ENCODE measurements at places on chromosomes 6 and 20.

DNA sequence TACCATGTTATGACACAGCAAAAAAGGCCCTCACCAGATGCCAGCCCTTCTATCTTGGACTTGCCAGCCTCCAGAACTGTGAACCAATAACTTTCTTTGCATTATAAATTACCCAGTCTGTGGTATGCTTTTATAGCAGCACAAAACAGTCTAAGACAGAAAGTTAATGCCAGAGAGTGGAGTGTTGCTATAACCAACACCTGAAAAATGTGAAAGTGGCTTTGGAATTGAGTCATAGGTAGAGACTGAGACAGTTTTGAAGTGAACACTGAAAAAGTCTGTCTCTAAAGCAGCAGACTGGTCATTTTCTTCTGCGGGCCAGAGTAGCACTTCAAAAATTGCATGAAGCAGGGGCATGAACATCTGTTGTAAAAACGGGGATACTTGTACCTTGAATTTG, 28.0 kb upstream of the ASIP start:
- no peak for DNase-seq

DNA sequence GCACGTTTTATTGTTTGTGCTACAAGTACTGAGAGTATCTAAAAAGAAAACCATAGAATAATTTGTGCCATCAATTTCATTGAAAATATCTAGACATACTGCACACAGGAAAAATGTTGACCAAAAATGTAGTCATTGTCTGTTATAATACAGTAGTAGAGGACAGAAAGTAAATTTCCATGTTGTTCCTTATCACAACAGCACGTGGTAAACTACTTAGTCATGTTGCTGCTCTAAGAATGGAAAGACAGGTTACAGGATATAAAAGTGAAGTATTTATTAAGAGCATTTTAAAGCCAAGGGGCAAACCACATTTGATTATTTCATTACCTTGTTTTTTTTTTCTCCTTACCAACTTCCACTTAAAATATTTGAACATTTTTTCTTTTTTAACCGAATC, 89.0 kb upstream of the CEP85L start:
- DNase-seq = no peak

DNA sequence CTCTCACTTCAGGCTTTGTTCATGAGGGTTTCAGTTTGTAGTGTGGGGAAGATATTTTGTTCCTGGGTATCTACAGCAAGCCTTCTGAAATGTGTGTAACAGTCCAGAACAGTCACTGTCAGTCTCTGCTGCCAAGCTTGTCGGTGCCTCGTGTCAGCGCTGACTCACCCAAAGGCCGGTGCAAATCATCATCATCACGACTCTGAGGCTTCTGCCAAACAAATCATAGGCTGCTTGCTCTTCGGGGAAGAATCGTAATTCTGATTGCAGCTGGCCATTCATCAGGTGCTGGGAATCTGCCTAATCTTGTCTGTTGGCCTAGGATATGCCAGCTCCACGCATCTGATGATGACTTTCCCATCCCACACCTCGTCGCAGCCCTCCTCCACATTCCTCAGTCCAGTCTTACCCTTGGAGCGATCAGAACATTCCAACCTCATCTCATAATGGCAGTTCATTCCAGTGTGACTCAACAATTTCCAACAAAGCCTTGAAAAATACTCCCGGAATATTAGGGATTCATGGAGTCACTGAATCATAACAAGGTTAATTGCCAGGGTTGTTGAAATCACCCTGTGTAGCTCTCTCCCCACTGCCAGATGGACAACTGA, 40.9 kb downstream of the ALDH8A1 start:
- no peak for DNase-seq

DNA sequence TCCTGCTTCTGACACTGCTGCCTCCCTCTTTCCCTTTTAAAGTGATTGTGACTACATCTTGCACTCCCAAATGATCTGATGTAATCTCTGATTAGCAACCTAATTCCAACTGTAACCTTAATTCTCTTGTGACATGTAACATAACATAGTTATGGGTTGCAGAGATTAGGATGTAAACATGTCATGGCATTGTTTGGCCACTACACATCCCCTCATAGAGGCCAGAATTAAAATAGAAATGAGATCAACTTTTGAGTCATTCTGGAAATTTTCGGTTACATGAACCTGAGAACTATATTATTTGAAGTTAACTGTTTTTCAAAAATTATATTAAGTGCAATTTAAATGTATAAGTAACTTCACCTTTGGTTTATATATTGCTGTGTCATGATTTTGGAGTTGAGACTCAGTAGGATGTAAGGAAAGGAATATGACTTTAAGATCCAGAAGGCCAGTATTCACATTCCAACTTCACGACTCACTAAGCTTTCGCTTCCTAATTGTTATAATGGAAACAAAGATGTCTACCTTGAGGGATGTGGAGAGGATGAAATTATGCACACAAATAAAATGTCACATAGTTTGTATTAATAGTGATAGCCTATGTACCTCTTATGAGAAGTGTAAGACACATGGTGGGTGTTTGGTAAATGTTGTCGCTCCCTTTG, 611.9 kb upstream of the MAP3K7 start:
- no peak for DNase-seq

DNA sequence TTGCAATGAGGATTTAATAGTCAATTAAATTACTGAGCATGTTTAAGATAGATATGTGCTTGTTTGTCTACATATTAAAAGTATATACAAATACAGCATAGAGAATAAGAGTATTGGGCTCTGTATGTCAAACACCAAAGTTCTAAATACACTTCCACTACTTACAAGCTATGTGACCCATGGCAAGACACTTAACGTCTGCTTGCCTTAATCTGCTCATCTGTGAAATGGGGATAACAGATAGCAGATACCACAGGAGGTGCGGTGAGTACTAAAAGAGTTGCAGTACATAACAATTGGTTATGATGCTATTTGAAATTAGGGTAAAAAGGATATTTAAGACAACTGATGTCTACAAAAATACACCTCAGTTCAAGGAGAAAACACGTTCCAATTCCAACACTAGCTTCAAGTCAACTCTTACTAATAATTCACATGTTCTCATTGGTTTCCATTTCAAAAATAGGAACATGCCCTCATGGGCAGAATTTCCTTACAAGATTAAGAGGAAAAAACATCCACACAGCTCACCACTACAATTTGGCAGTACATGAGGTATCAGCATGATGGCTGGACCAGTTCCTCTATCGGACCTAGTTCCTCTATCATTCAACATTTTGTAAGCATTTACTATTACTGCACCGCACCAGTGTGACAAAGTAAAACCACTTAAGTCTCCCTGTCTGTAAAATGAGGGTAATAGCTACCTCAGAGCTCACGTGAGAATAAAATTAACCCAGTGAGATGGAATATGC, 101.1 kb downstream of the SMLR1 start:
- no peak for DNase-seq

DNA sequence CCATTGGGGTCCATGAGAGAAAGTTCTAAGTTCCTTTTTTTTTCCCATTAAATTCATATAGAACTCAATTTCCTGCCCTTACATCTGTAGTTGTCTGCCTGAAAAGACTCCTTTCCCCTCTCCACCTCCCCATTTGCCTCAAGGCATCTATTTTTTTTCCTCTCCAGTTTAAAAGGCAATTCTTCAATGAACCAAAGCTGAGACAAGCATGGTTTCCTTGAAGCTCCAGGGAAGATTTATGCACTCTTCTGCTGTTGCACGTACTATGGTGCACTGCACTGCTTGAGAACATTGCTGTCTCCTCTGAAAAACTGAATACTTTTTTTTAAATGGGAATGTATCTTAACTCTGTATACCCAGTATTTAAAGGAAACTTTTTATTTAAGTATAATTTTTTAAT, 465.2 kb downstream of the CD83 start:
- DNase-seq = no peak

DNA sequence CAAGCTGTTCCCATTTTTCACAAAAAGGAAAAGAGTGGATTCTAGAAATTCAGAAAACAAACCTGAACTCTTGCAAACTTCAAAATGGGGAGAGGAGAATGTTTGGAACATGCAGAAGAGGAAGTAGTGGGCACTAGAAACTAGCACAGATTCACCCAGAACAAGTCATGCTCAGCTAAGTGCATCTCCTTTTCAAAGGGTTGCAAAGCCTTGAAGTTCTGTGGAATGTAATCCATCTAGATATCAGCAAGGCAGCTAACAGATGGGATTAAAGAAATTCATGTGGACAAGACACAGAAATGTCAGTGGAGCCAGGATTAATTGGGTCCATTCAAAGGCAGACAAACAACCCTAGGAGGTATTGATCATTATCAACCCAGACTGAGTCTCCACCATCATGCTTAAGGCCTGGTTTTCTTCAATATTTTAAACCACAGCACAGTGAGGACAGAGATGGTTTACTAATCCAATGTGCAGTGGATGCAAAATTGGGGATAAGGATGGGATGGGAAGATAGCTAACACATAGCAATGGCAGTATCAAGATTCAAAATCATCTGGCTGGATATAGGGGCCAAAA, 31.3 kb downstream of the KCNK5 start:
- DNase-seq = no peak

GRCh38 chr6:14658886-14659561, 541.5 kb downstream of the CD83 start:
- no peak for DNase-seq

DNA sequence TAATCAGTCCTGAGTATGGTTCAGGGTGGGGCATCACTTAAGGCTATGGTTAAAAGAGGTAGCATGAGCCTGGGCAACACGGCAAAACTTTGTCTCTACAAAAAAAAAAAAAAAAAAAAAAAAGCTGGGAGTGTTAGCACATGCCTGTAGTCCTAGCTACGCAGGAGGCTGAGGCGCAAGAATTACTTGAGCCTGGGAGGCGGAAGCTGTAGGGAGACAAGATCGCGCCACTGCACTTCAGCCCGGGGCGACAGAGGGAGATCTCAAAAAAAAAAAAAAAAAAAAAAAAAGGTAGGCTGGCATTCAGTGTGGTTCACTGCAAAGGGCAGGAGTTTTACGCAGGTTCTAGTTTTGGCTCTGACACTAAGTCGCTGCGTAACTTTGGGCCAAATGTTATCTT, 15.1 kb downstream of the ELOVL2 start:
- DNase-seq = no peak

- no peak for DNase-seq
Measured at GRCh38 chr6:134379599-134379998, 61.7 kb upstream of the SGK1 start.

DNA sequence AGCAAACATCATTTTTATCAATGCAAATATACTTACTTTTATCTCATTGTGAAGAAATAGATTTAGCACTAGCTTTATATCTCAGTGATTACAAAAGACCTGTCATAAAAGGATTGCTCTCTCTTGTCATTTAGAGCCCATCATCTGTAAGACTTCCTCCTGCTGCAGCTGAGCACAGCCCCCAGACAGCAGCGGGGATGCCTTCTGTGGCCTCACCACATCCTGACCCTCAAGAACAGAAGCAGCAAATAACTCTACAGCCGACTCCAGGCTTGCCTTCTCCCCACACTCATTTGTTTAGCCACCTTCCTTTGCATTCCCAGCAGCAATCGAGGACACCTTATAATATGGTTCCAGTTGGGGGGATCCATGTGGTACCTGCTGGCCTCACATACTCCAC, 127.0 kb upstream of the EDN1 start:
- DNase-seq = no peak

DNA sequence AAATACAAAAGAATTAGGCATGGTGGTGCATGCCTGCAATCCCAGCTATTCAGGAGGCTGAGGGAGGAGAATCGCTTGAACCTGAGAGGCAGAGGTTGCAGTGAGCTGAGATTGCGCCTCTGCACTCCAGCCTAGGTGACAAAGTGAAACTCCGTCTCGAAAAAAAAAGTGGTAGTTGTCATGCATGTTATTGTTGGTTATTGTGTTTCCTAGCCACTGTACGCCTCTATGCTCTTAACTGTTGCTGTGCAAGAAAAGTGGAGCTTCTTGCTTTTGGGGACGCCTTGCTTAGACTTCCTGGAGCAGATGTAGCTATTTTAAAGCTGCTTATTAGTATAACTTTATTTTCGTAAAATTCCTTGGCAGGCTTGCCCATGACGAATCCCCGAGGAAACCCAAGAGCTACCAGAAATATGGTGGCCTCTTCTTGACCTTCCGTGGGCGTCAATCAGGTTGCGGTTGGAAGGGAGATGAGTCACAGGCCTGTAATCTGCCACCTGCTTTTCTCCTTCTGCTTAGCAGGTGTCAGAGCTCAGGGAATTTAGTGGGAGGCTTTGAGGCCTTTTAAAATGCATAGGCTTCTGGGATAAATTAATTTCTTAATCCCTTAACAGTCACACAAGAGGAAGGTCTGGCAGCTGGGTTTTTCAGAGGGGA, 17.3 kb downstream of the GABRR2 start:
- peak; percentile 99 for DNase-seq

GRCh38 chr6:44701637-44702101, 314.2 kb downstream of the CDC5L start:
- no peak for DNase-seq

DNA sequence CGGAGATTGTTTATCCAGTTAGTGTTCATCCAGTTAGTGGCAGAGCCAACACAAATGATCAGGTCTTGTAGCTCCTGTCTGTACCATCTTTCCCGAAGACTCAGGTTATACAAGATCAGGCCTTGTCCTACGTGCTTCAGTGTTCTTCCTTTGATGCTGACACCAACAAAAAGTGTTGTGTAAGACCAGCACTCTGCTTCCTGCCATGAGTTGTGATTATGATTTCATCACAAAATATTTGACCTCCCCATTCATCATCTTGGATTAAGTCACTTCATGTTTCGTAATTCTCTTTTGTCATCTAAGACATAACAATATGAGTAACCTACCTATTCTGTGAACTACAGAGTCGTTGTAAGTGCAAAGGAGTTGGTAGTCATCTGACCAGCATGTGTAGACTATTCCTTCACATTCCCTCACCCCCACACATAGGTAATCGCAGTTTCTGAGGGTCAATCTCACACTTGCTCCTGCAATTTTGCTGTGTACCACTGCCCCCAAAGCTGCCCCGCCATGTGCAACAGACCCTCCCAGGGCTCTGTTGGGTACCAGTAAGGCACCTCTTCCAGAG, 135.6 kb upstream of the SLC22A23 start:
- no peak for DNase-seq

Measured in NCI-H524 treated with DMSO at 0.1 percent for 48 hours (cell line).